CD14-positive monocyte (primary cell): ENCODE measurements at places on chromosomes 13 and 19.

DNA sequence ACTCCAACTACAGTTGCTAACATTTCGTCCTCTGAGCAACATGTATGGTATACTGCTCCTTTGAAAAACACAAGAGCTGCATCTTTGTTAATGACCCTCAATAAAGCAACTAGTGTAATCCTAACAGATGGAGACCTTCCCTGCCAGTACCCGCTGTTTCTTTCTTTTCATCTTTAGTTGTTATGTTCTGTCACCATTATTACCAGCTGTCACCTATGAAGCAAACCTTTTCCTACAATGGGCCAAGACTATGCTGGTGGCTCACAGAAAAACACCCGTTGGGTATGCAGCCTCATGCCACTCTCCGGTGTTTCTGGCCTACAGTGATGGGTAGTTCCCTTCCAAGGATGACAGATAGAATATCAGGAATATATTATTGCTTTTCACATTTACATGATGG is 29.7 kb upstream of the CYSLTR2 start:
- DNase-seq: no peak

DNA sequence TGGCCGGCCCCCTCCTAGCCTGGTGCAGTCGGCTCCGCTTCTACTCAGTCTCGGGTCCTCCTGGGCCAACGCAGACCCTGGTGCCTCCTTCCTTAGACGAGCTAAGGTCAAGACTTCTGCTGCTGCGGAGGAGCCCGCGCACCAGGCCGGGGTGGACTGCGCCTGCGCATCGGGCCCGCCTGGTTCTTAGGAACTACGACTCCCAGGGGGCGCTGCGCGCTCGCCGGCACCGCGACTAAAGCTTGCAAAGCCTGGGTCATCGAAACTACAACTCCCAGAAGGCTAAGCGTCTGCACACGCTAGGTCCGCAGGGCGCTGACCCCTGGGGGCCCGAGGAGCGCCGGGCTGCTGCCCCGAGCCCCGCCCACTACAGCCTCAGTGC is at the start of gene ZNF835:
Gene ZNF835 (minus strand): TSS at position 145 of the 382 bp plus-strand sequence. CDS start 6,559 bp downstream, outside the sequence.
- peak; percentile 80 for DNase-seq

- peak; percentile 33 for DNase-seq
Measured at GRCh38 chr13:48994706-48995105, 19.0 kb downstream of the FNDC3A start.

DNA sequence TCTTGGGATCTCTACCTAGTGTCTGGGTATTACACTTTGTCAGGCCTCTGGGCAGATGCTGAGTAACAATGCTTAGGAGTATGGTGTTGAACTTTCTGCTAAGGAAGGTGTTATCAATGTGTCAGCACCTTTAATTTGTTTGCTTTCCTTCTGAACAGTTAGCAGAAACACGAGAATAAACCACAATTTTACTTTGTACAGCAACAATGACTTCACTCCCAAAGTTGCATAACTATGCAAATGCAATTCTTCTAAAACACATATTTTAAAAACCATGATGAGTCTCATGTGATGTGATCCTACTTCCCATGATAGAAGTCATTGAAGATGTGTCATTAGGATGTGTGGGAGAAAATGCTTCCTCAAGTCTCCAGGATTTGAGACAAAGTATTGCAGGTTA is 155.0 kb downstream of the POSTN start:
- no peak for DNase-seq

GRCh38 chr13:65763811-65764210 is 1466.3 kb downstream of the PCDH9 start:
- no peak for DNase-seq

DNA sequence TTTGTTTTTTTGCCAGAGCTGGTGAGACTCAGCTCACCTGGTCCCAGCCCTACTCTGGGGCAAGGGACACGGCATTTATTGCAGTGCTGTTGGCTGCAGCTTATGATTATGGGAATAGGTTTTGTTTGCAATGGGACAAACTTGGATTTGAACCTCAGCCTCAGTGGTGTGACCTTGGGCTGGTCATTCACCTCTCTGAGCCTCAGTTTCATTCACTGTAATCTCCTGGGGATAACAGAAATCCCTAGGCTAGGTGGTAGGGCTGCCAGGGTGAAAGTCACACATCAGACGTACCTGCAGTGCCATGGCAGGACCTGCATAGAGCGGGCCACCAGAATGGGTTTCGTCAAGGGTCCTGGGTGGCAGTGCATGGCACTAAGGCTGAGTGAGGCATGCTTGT is 73.7 kb upstream of the MEDAG start:
- DNase-seq: no peak

DNA sequence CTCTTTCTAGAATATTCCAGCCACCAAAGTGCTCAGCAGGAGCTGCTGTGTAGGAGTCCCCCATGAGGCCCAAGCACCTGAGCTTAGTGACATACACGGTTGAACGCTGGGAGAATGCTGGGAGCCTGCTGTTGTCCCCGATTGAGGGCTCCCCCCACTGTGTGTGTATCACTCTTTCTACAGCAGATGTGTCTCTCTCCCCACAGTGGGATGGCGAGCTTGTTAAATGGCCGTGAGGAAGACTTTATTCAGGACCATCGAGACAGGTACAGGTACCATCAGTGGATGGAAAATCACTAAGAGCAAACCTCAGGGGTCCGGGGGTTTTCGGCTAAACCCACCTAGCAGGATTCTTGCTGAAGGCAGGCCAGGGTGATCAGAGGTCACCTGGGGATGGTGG is 22.7 kb downstream of the EPN1 start:
- DNase-seq: no peak

DNA sequence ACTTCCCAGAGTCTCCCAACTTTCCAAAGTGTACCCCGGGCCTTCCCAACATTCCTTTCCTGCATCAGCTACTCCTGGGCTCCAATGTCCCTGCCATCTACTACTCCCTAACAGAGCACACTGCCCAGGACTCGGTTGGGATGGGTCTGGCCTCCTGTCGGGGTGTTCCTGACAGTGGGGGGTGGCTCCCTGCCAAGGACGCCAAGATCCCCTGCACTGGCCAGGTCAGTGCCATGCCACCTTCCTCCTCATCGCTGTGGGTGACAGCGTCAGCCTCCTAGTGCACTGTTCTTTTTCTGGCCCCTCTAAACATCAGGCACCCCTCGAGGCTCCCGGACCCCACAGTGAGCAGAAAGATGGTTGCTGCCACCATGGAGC is 13.8 kb downstream of the EPS15L1 start:
- no peak for DNase-seq

DNA sequence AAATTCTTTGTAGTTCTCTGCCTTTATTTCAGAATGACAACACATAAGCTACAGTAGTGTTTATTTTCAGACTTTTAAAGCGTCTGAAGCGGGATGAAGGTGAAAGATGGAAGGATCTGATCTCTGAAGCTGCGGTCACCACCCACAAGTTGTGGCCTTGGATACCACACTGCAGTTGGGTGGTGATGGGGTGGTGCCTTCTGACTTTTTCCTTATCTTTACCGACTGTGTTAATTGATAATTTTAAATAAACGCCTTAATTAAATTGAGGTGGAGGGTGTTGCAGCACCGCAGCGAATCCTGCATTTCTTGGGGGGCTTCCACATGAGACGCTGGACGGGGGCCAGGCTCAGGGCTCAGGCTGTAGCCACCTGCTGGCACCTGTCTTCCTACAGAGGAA is 1.3 kb downstream of the TFDP1 start:
- DNase-seq: no peak

- no peak for DNase-seq
Measured at GRCh38 chr13:43061496-43062280, 38.3 kb downstream of the DNAJC15 start.

GRCh38 chr19:4730740-4731171 is 7.1 kb upstream of the DPP9 start:
- peak; percentile 58 for DNase-seq

DNA sequence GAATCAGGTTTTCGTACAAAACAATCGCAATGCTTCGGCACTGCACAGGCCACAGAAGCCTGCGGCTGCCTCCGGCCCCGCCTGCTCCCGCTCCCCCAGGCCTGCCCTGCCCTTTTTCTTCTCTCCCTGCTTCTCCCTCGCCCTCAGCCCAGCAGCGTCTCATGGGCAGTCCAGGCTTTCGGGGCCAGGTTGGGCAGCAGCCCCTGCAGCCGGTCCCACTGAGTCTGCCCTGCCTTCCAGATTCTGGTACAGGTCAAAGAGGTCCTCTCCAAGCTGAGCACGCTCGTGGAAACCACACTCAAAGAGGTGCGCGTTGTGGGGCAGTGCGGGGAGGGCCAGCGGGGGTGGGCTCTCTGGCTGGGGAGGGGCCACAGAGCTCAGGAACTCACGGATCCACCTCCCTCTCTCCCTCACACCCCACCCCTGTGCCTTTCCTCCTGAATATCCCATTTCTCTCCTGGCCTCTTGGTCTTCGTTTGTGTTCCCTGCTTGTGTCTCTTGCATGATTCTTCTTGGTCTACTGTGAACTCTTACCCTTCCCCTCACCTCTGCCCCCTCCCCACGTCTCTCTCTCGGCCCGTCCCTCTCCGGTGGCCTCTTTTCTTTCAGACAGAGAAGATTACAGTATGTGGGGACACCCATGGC is 30.1 kb downstream of the CCDC8 start:
- no peak for DNase-seq

- DNase-seq: no peak
Measured at GRCh38 chr13:99414048-99414995, 87.0 kb upstream of the TM9SF2 start.

- no peak for DNase-seq
Measured at GRCh38 chr13:104111031-104111430, 1044.8 kb upstream of the SLC10A2 start.

- DNase-seq: no peak
Measured at GRCh38 chr19:34998777-34999497, 1.2 kb upstream of the GRAMD1A start.

DNA sequence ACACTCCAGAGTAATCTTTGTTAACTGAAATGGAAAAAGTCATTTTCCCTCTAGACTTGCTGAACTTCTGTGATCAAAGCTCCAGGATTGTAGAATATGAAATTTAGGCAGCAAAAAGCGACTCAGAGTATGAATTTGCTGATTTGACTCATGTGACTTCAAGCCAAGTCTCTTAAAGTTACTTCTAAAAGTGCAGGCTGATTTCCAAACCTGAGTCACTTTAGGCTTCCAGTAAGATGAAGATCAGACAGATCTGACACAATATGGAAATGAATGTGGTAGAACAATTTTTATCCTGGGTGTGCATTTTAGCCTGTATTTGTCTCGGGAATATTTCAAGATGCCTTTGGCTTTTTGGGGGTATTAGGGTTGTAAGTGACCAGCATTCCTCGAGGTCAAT is 151.0 kb upstream of the TMTC4 start:
- DNase-seq: no peak

GRCh38 chr13:46515803-46516202 is 37.2 kb upstream of the LRCH1 start:
- no peak for DNase-seq

- no peak for DNase-seq
Measured at GRCh38 chr13:81596224-81596753, 1255.4 kb upstream of the SPRY2 start.

DNA sequence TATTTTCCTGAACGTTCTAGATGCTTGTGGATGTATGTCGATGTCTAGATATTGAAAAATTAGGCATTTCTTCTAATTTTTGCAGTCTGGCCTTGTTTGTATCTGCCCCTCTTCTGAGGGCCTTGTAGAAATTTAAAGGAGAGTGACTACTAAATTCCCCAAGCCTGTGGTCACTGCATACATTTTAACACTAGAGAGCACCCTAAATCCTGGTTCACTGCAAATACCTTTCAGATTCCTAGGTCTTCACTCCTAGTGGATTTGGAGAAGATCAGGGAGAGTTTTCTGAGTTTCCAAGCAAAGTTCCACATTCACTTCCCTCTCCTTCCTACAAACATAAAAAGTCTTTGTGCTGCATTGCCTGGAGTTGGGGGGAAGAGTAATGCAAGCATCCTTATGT is 1272.5 kb downstream of the OLFM4 start:
- no peak for DNase-seq

DNA sequence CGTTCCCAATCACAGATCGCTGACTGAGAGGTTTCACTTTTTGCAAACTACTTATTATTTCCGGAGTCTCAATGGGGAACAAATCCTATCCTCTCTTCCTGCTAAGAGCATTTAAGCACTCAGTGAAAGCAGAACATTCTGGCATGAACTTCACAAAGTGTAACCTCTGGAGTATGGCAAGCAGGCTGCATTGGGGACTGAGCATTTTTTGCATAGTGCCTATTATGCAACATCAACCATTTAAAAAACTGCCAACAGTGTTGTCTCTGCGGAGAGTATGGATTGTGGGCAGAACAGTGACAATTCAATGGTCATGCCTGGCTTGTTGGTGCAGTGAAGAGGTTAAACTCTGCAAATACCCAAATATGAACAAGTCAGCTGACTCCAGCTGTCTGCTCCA is 484.6 kb downstream of the OLFM4 start:
- no peak for DNase-seq

GRCh38 chr19:33926306-33926705 is 129.6 kb downstream of the KCTD15 start:
- no peak for DNase-seq

DNA sequence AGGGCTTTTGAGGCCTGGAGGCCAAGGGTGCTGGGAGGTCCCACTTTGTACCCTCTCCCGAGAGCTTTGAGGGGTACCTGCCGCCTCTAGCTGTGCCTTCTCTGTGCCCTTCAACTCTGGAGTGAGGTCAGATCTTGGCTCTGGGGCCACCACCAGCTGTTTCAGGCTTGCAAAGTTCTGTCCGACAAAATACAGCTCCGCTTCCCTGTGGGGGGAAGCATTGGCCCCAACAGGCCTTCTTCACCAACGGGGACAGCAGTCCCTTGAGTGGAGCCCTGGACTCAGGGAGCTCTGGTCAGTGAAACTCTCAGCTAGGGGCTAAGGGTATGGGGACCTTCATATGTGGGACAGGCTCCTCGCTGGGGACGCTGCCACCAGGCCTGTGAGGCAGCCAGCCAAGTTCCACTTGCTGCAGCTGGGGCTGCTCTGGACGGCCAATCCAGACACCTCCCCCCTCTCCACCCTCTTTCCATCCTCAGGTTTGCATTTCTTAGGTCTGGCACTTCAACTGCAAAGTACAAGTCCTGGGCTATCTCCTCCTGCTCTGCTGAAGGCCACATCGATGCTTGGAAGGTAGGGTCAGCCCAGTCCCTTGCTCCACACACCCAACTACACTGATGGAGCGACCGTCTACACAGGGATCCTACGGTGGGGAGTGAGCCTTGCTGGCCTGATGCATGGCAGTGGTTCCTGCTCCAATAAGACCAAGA is 46.8 kb downstream of the C13orf46 start:
- no peak for DNase-seq

- DNase-seq: no peak
Measured at GRCh38 chr13:81051873-81052272, 710.9 kb upstream of the SPRY2 start.

DNA sequence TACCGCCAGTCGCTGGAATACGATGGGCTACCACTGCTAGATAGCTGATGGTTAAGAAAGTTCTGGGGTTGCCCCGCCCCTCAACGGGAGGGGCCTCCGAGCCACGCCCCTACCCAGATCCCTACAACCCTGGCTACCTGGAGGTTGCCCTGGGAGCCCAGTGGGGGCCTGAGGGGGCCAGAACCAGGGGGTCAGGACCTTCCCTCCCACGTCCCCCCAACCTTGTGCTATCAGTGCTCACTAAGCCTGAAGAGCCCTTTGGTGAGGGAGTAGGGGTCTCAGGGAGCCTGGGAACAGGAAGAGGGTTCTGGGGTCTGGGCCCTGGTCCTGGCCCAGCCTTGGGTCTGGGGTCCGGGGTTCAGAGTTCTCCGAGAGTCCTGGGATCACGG is 8.9 kb downstream of the OCEL1 start:
- no peak for DNase-seq
